Stimulated activated CD8-positive, alpha-beta memory T cell treated with anti-CD3 and anti-CD28 coated beads, Interleukin-7, amount 100 ng/mL, for 48 hours (primary cell): ENCODE measurements at places on chromosomes 12 and 14.

DNA sequence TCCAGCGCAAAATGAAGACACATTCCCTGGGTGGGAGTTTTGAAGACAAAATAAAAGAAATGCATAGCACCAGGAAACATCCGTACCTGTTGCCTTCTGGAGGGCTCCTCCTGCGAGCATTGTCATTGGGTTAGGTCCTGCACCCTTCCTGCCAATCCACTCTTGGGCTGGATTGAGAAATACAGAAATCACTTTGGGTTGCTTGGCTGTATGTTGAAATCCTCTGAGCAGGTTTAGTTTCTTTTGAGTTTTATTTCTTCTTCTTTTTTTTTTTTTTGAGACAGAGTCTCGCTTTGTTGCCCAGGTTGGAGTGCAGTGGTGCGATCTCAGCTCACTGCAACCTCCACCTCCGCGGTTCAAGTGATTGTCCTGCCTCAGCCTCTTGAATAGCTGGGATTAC is 67.6 kb downstream of the ARF6 start:
- no peak for DNase-seq

DNA sequence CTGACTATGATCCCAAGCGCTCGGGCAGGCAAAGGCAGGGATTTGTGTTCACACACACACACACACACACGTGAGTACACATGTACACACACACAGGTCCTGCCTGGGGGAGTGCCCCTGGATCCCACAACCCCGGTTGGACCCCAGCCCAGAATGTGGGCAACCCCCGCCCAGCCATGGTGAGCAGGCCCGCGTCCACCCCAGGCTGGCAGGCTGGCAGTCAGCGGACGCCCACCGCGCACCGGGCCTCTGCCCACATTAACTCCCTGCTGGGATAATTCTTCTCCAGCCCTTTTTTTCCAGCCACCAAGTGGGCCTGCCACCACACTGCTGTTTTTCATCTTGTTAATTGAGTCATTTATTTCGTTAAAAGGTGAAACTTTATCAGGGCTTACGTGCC is 256.2 kb downstream of the BCL11B start:
- no peak for DNase-seq

GRCh38 chr12:24770821-24771220 is 178.1 kb downstream of the BCAT1 start:
- DNase-seq, result no peak

- no peak for DNase-seq
Observed at GRCh38 chr12:54428050-54429013, 9.3 kb upstream of the ITGA5 start.

DNA sequence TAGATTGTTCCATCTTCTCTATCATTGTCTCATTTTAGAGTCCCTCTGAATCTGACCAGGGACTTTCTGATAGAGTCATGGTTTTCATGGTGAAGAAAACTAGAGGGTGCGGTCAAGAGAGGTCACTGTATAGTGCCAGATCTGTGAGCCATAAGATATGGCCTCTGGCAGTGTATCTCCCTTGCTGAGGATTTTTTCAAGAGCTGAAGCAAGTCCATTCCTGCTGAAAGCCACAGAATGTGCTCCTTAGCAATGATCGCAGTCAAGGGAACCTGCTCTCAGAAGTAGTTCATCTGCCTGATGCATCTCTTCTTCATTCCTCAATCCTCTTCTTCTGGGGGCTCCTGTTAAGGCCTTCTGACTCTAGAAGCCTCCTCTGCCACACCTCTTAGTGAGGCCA is 405.2 kb downstream of the EGLN3 start:
- no peak for DNase-seq

DNA sequence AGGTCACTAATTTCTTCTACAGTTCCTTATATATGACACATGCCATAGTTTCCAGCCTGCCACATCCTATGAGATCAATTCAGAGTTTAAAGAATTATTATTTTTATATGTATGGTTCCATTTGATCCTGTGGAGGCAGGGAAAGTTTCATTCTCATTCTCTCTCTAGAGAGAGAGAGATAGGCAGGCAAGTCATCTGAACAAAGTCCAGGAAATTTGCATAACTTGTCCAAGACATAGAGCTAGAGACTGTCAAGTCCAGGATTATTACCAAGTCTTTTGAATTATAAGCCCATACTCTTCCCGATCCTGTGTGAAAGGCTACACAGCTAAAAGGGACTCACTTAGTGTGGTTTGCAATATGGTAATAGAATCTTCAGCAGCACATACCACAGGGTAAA is 215.3 kb downstream of the SSPN start:
- no peak for DNase-seq

DNA sequence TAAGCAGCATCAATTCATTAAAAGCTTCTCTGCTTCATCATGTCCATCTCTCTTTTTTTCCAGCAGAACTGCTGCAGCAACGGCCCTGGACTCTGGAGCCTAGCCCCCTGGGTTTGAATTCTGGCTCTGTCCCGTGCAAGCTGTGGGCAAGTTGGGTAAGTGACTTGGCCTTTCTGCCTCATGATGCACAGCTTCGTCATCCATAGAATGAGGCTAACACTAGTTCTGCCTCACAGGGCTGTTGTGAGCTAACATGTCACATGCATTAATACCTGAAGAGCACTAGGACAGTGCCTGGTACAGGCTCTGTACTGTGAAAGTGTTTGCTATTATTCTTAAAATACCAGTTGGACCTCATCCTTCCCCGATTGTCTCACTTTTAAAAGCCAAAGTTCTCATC is 4.2 kb downstream of the KRT82 start:
- DNase-seq, result no peak

DNA sequence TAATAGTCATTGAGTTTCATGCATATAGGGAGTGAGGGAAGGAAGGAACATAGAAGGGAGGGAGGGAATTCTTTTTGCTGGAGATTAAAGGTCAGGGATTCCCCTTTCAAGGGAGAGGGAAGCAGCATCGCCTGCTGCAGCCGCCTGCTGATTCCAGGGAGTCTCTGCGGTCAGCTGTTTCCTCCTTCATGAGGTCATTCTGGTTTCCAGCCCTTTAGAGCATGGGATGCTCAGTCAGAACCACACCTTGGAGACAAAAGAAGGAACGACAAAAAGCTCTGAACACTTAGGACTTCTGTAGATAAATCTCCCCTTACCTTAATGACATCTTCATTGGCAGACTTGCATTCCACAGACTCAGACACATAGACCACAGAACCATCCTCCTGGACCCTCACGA is 923.0 kb upstream of the TMEM132C start:
- no peak for DNase-seq

- no peak for DNase-seq
Observed at GRCh38 chr14:99899578-99900178, 106.5 kb downstream of the EML1 start.

GRCh38 chr12:126191031-126191891 is 1126.0 kb downstream of the AACS start:
- DNase-seq, result no peak

GRCh38 chr12:110670161-110670701 is 18.7 kb downstream of the HVCN1 start:
- peak; percentile 22 for DNase-seq

DNA sequence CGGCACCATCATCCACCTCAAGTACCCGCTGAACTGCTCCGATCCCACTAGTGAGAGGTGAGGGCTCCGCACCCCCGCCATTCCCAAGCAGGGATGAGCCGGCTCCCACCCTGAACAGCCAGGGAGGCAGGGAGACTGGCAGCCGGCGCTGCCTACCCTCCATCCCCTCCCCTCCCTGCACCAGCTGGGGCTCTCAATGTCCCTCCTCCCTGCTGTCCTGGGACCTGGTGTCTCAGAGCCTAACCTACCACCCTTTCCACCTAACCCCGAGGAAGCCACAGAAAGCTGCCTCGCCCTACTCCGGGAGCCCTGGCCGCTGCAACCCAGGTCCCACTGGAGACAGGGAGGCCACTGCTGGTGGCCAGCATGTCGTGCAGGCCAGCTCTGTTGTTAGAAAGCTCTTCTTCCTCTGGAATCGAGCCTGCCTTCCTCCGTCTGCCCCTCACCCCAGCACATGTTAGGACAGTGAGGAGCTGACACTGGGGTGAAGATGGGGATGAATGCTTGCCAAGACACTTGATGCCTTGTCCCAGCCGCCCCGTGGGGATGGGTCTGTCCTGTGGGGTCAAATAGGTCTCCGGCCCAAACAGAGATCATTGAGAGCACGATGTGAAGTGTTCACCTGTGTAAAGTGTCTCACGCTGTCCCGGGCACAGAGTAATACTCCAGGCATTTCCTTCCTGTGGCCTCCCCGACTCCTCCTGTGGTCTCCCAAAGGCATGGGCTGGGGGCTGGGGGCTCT is 1.1 kb downstream of the PTPN6 start:
- DNase-seq, result no peak

GRCh38 chr12:96047229-96048211 is 12.1 kb upstream of the LTA4H start:
- DNase-seq, result no peak

DNA sequence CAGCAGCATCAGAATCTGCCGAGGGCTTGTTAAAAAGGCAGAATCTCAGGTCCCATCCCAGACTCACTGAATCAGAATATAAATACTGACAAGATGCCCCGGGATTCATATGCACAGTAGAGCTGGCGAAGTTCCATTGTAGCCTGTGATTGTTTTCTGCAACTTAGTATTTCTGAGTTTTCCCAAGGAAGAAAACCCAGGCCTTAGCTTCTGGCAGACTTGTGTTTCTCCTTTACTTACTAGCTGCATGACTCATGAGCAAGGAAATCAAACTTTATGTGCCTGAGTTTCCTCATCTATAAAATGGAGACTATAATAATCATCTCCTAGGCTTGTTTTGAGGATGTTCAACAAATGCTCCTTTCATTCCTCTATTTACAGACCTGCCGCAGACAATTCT is 278.5 kb upstream of the PLEKHG7 start:
- no peak for DNase-seq

GRCh38 chr14:105940534-105941225 is 414.3 kb downstream of the TMEM121 start:
- DNase-seq, result no peak

GRCh38 chr12:127548123-127548553 is 718.8 kb upstream of the TMEM132C start:
- no peak for DNase-seq

DNA sequence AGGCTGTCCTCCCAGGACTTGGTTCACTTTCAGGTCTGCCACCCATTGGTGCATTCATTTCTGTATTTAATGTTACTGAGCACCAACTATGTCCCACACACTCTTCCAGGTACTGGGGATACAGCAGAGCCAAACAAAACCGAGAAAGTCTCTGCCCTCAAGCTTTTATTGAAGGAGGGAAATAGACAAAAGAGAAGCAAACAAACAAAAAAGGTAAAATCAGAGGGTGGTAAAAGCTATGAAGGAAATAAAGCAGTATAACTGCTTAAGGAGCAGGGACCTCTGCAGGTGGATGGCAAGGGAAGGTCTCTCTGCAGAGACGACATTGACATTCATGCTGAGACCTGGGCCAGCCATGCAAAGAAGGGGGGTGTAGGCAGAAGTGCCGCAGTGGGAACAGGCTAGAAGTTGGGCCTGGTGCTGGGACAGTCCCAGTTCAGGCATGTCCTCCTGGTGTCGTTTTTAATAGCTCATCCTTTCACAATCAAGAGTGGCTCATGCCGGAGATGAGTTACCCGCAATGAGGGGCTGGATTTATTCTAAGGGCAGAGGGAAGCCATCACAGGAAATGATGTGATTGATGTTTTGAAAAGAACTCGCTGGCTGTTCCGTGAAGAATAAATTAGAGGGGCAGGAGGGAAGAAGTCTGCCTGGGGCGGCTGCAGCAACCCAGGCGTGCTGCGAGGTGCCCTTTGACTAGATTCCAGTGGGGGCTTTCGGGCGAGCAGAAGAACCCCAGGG is 72.8 kb downstream of the IRF2BPL start:
- peak; percentile 62 for DNase-seq

DNA sequence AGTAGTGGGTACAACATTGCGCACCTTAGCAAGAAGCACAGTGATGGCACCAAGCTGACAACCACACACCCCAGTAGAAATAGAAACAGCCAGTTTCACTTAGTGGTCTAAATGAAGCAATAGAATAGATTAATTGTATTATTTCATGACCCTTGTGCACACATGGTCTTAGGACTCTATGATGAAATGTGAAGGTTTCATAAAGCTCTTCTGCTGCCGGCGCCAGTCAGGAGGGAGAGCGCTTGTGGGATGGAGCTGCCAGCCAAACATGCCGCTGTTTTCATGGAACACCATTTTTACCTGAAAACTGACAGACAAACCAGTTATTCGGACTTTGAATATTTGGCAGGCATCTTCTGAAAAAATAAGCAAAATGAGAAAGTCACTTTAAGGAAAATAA is 100.0 kb downstream of the PPP2R5C start:
- no peak for DNase-seq

GRCh38 chr12:8816448-8817050 is 5.9 kb upstream of the A2ML1 start:
- DNase-seq, result no peak

DNA sequence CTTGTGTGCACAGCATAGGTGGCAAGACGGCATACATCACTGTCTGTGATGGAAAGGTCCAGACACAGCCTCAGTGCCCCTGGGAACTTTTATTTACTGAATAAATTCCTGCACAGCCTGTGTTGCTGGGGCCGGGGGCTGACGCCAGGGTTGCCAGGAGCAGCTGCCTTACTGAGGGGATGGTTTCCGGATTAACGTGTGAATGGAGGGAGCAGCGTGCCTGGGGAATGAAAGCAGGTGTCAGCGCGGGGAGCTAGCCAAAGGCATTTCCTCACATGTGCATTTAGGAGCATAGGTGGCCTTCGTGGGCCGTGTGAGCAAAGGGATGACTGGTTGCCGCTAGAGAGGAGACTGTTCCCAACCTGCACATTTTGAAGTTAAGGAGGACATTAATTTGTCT is 41.6 kb downstream of the SFSWAP start:
- DNase-seq, result no peak

DNA sequence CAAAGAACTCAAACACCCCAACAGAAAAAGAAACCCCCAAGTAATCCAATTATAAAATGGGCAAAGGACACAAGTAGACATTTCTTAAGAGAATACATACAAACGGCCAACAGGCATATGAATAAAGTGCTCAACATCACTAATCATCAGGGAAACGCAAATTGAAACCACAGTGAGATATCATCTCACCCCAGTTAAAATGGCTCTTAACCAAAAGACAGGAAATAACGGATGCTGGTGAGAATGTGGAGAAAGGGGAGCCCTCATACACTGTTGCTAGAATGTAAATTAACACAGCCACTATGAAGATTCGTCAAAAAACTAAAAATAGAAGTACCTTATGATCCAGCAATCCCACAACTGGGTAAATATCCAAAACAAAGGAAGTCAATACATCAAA is 52.4 kb downstream of the CLMN start:
- DNase-seq, result no peak
